Activated CD8-positive, alpha-beta T cell treated with anti-CD3 and anti-CD28 coated beads, Interleukin-2, amount 10 ng/mL, durations not matched to agents 7 days and 5 days (primary cell): ENCODE measurements at places on chromosomes 13 and 19. TPM values are rescaled to one million over a fixed set of nuclear protein-coding genes. Genes with fewer than 3 reads are reported as not detected.

DNA sequence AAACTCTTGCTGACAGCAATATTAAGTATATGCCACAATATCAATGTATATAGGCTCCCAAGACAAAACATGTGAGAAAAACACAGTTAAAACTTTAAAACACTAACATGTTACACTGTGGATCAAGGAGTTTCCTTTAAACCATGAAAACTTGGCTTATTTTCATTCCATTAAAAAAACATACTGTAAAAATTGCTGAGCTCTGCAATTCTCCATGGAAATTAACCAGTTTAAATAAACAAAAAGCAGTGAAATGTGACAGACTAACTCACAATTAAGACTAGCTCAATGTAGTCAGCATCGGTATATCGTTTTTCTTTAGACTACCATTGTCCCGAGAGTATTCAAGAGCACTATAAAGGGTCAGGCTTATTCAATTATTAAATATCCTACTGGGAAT lies 930.5 kb upstream of the SLITRK1 start:
- no peaks in the 10 kb centered on the region for H3K4me1 ChIP-seq
- H3K4me3 ChIP-seq: no peak overlapping the region
- H3K36me3 ChIP-seq: no peaks in the 10 kb centered on the region
- no peak for DNase-seq
- H3K27me3 ChIP-seq: no peaks in the 10 kb centered on the region

- DNase-seq: no peak
- no peak overlapping the region for H3K4me3 ChIP-seq
- H3K27ac ChIP-seq: no peak overlapping the region
- H3K27me3 ChIP-seq: no peaks in the 10 kb centered on the region
- H3K4me1 ChIP-seq: no peaks in the 10 kb centered on the region
These were observed 23.6 kb downstream of the LYL1 start for GRCh38 chr19:13078897-13079541.

DNA sequence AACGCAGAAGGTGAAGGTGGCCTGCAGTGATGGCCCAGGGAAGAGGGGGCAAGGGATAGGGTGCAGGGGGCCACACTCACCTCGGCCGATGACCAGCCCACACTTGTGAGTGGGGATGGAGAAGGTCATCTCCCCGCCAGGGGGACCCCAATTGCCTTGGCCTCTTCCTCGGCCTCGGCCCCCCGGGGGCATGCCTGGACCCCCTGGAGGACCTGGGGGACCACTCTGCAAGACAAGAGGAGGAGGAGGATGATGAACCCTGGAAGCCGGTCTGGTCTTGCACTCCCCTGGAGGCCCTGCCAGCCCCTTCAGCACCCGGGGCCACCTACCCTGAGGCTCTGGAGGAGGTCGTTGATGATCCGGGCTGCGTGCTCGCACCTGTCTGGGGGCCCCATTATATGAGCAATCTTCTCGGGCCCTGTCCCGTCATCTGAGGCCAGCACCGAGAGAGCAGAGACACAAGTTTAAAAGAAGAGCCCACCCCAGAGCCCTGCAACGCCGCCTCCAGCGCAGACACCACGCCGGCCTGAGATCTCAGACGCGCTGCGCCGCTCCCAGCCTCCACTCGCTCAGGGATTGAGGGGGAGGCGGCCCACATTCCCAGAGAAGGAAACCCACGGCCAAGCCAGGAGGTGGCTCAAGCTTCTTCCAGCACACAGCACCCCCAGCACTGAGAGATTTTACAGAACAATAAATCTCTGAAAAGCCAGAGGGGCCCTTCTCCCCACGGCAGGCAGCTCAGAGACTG lies 7.8 kb downstream of the KHSRP start:
- H3K36me3 ChIP-seq: peaks cover 59% of the 10 kb centered on the region
- no peaks in the 10 kb centered on the region for H3K27me3 ChIP-seq
- no peak overlapping the region for H3K4me3 ChIP-seq
- no peak overlapping the region for H3K27ac ChIP-seq
- no peak for DNase-seq

- no peak overlapping the region for H3K4me3 ChIP-seq
- peaks cover 3% of the 10 kb centered on the region for H3K4me1 ChIP-seq
- H3K27ac ChIP-seq: no peak overlapping the region
- DNase-seq: no peak
These were observed 151.4 kb downstream of the PCCA start for GRCh38 chr13:100240109-100240779.

Gene RASAL3
- total RNA-seq: 107 TPM

- no peaks in the 10 kb centered on the region for H3K4me1 ChIP-seq
- no peak for DNase-seq
- H3K27ac ChIP-seq: no peak overlapping the region
- no peak overlapping the region for H3K4me3 ChIP-seq
- no peaks in the 10 kb centered on the region for H3K36me3 ChIP-seq
These were observed 287.4 kb upstream of the NBEA start for GRCh38 chr13:34654647-34655046.

- no peak overlapping the region for H3K27ac ChIP-seq
- H3K27me3 ChIP-seq: peaks cover 20% of the 10 kb centered on the region
- H3K4me3 ChIP-seq: no peak overlapping the region
- no peaks in the 10 kb centered on the region for H3K36me3 ChIP-seq
These were observed 2.2 kb downstream of the SPTBN4 start for GRCh38 chr19:40469011-40469410.

DNA sequence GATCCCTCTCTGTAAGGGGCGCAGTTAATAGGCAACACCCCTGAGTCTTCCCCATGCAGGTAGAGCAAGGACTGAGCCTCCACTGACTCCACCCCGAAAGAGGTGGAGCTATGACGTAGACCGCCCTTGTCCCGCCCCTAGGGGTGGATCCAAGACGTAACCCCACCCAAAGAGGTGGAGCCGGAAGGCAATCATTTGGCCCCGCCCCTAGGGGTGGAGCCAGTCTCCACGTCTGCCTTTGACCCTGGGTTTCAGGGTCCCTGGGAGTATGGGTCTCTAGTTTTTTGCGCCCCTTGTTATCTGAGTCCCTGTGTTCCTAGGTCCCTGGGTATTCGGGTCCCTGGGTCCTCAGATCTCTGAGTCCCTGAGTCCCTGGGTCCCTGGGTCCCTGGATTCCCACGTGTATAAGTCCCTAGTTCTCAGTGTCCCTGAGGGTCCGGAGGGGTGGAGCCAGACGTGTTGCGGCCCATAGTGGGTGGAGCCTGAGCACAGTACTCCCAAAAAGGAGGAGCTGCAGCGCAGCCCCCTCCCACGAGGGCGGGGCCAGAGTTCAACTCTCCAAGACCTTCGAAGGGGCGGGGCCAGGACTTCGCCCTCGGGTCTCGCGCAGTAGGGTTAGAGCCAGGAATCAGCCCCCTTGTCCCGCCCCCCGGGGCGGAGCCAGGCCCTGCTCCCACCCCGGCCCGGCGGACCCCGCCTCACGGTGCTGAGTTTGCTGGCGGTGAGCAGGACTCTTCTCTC lies 5.3 kb downstream of the DENND1C start:
- no peaks in the 10 kb centered on the region for H3K27me3 ChIP-seq
- DNase-seq: peak; percentile 66
- no peak overlapping the region for H3K27ac ChIP-seq
- H3K4me3 ChIP-seq: no peak overlapping the region

Gene CFAP97D2
- total RNA-seq: not detected

GRCh38 chr19:35106291-35106583 lies 9.4 kb upstream of the FXYD3 start:
- H3K4me1 ChIP-seq: peaks cover 2% of the 10 kb centered on the region
- no peaks in the 10 kb centered on the region for H3K27me3 ChIP-seq
- H3K36me3 ChIP-seq: peaks cover 2% of the 10 kb centered on the region
- no peak overlapping the region for H3K4me3 ChIP-seq
- DNase-seq: no peak
- no peak overlapping the region for H3K27ac ChIP-seq

GRCh38 chr13:78999494-78999893 lies 340.5 kb upstream of the OBI1 start:
- no peak overlapping the region for H3K4me3 ChIP-seq
- no peak overlapping the region for H3K27ac ChIP-seq
- H3K36me3 ChIP-seq: no peaks in the 10 kb centered on the region
- H3K4me1 ChIP-seq: no peaks in the 10 kb centered on the region
- no peak for DNase-seq
- H3K27me3 ChIP-seq: peaks cover 4% of the 10 kb centered on the region

DNA sequence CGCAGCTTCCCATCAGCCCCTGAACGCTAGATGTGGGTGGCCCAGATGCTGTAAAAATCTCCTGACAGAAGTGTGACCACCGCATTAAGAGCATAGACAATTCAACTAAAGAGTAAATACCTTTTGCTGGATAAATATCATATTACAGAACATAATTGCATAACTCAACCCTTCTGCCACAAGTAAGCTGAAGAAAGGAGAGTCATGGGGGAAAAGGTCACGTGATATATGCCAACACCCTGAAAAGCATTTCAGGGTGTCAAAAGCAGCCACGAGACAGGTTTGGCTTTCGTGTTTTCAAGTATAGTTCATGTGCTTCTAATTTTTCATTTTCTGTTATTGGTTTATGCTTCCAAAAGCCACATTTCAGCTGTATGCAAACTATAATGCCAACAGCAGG lies 71.3 kb downstream of the LHFPL6 start:
- H3K36me3 ChIP-seq: no peaks in the 10 kb centered on the region
- no peaks in the 10 kb centered on the region for H3K4me1 ChIP-seq
- H3K27me3 ChIP-seq: peaks cover 18% of the 10 kb centered on the region
- H3K4me3 ChIP-seq: no peak overlapping the region
- H3K27ac ChIP-seq: no peak overlapping the region
- DNase-seq: no peak

Gene VSTM2B
- not detected for total RNA-seq

Gene LILRB1
- total RNA-seq: 0.92 TPM

GRCh38 chr19:35822579-35822978 lies 9.9 kb upstream of the PRODH2 start:
- no peak for DNase-seq
- H3K4me3 ChIP-seq: no peak overlapping the region
- peaks cover 7% of the 10 kb centered on the region for H3K27me3 ChIP-seq
- H3K27ac ChIP-seq: no peak overlapping the region
- no peaks in the 10 kb centered on the region for H3K36me3 ChIP-seq

DNA sequence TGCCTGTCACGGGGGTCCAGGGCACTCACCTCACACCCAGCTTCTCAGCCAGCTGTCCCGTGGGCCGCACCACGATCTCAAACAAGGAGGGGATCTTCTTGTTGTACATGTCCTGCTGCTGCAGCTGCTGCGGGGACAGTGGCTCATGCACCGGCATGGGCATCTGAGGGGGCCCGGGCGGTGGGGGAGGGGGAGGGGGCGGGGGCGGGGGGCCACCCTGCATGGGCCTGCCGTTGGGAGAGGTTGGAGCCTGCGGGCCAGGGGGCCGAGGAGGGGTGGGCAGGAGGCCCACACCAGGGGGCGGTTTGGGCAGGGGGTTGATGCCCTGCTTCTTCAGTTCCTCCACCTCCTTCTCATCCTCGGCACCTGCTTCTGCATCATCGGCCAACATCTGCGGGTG lies 23.9 kb upstream of the TMEM160 start:
- H3K4me1 ChIP-seq: peaks cover 8% of the 10 kb centered on the region
- no peak overlapping the region for H3K4me3 ChIP-seq
- no peaks in the 10 kb centered on the region for H3K27me3 ChIP-seq
- peaks cover 58% of the 10 kb centered on the region for H3K36me3 ChIP-seq
- no peak overlapping the region for H3K27ac ChIP-seq
- DNase-seq: no peak

DNA sequence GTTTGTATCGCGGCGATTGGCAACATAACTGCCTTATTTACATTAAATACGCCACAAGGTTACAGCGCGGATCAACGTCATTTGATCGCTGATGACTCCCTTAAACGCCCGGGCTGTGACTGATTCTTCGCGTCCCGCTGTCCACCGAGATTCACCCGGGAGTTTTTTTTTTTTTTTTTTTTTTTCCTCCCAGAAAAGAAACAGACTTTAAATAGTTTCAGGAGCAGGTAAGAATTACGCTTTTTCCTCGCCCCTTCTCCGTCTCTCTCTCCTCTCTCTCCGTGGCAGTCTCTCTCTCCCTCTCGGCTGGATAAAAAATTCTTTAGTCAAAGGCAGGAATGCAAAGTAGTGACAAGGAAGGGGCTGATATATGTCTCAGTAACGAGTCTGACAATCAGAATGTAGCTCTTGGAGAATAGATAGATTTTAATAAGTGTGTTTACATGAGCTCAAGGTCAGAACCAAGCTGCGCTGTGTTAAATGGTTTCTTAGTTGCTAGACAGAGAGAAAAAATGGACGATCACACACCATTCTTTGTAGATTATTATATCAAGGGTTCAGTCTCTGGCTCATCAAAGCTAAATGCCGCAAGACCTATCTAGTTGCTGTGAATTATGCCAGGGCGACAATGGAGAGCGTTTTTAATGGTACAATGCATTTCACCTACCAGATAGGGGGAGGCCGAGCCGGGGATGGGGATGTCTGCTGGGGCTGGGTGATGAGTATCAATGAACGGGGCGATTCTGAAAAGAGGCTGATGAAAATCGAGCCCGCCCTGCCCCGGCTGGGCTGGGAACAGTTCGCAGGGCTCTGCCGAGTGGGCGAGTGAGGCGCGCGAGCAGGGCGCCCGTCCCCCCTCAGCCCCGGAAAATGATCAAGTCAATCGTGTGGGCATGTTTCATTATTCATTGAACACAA lies 147.2 kb upstream of the ZNF536 start:
- peaks cover 8% of the 10 kb centered on the region for H3K36me3 ChIP-seq
- peaks cover 31% of the 10 kb centered on the region for H3K4me1 ChIP-seq
- H3K27ac ChIP-seq: peak overlapping the region; percentile 39
- H3K4me3 ChIP-seq: peak overlapping the region; percentile 39

Gene CERS1
- total RNA-seq: not detected

DNA sequence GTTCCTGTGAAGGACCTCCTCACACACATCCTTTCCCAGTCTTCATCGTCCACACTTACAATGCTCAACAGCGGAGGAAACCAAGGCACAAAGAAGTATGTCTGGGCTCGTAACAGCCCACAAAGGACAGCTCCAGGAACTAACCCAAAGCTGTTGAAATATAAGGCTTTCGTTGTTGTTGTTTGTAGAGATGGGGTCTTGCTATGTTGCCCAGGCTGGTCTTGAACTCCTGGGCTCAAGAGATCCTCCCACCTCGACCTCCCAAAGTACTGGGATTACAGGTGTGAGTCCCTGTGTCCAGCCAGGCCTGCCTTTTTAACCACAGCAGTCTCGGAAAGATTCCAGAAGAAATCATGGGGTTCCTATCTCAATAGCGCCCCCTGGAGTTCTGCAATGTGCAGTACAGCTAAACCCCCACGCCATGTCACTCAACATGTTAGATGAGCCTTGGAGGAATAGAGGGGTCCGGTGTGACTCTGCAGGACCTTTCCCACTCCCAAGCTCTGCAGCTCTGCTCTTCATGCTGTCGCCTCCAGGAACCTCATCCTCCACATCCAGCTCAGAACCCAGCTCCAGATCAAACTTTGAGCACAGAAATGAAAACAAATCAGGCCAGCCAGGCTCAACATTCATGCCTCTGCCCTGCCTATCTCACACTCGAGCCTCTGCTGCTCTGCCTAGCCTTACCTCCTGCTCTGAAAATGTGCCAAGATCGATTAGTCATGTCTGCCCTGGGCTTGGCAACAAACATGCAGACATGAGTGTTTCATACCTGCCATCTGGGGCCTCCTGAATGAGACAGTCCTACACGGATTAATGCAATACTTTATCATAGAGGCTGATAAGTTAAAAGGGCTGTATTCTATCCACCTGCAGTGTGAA lies 7.5 kb downstream of the PLA2G4C start:
- DNase-seq: peak; percentile 55
- H3K27ac ChIP-seq: no peak overlapping the region
- H3K4me3 ChIP-seq: no peak overlapping the region
- H3K27me3 ChIP-seq: no peaks in the 10 kb centered on the region
